ENCODE measurements at places on chromosomes 11 and 22.

DNA sequence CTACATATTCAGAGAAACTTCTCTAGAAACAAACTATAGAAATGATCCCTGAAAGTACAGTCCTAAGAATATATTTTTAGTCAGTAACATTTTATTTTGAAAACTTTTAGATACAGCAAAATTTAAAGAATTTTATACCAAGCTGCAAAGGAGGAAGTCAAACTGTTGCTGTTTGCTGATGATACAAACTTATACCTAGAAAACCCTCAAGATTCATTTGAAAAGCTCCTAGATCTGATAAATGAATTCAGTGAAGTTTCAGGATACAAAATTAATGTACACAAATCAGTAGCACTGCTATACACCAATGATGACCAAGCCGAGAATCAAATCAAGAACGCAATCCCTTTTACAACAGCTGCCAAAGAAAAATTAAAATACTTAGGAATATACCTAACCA lies 10.1 kb downstream of the ZBTB44 start:
- no peak for DNase-seq

- peak; percentile 72 for DNase-seq
These were observed 97.2 kb downstream of the TRAF6 start for GRCh38 chr11:36412781-36413383.

DNA sequence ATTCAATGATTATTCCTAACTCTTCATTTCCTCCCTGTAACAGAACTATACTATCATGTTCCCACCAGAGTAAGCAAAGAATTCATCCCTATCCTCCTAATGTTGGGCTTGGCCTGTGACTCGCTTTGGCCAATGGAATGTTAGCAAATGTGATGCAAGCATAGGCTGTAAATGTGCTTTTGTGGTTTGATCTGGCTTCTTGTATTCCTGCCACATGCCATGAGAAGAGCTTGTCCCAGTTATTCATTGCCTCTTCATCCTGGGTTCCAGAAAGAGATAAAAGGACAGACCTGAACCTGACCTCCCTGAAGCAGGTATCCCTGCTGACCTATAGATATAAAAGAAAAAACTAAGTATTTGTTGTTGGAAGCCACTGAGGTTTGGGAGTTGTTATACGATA lies 51.0 kb downstream of the SYTL2 start:
- DNase-seq: peak; percentile 77

GRCh38 chr11:103903621-103904323 lies 132.7 kb upstream of the DDI1 start:
- no peak for DNase-seq

- no peak for DNase-seq
These were observed 104.7 kb upstream of the PITPNB start for GRCh38 chr22:28023774-28024173.

DNA sequence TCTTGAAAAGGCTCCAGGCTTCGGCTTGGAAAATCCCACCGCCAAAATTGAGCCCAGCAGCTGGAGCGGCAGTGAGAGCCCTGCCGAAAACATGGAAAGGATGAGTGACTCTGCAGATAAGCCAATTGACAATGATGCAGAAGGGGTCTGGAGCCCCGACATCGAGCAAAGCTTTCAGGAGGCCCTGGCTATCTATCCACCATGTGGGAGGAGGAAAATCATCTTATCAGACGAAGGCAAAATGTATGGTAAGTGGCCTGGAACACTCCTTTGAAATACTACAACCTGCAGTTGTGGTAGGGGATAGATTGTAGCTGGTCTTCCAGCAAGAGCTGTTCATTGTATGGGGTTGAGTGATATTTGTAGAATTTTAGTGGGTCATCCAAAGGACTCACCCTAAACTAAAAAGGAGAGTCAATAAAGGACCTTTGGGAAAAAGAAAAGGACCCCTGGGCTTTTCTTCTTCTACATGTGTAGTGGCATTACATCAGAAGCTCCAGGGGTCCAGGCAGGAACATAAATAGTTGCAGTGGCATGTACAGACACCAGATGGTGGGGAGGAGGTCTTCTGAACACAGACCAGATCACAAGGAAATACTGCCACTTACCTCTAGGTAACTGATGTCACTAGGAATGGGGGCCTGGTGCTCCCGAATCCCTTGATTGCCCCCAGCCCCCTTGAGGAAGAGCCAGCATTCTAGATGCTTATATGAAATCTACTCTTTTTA lies 90.1 kb downstream of the TEAD1 start:
- DNase-seq: no peak

DNA sequence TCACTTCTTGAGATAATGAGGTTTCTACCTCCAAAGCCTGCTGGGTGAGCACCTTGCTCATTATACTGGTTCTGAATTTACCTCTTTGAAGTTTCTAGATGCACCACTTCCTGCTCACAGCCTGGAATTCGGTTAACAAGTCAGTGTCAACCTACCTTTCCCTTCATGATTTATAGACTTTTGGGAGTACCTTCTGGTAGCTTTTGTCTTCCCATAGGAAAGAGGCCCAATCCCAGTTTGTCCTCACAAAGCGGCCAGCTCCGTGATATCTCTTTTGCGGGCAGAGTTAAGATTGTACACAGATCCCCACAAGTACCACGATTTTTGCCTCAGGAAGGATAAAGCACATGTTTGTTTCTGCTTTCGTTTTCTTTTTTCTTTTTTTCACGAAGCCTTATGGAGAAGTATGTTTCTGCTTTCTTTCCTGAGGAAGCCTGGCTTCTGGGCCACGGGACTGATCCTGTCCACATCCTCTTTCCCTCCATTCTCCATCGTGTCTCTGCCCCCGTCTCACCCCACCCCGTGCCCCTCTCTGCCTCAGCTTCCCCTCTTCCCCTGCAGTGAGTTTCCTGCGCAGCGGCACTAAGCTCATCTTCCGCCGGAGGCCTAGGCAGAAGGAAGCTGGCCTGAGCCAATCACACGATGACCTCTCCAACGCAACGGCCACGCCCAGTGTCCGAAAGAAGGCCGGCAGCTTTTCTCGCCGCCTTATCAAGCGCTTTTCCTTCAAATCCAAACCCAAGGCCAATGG lies 5.7 kb upstream of the HINFP start:
- DNase-seq: no peak

DNA sequence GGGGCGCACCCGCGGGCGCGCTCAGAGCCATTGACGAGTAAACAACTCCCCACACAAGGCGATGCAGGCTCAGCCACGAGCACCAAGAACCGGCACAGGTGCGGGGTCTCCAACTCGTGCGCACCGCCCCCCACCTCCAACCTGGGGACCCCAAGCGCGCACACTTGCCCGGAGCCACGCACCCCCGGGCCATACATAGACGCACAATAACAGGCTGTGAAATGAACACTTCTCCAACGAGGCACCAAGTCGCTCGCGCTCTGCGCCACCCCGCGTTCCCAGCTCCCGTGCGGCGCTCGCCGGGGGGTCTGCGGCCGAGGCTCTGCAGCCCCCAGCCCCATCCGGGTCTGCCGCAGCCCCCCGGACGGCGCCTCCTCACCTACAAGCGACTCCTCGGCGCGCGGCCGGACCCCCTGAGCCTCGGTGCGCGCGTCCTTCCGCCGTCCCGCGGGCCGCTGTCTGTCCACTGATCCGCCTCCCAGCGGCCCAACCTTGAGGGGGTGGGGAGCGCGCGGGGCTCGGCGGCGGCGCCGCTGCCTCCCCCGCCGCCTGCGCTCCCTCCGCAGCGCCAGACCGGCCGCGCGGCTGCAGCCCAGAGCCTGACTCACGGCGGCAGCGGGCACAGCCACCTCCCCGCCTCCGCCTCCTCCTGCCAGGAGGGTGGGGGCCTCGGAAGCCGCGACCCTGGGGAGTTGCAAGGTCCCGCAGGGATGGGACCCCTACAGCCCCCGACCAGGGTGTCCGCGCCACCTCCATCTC lies 1.6 kb downstream of the IFITM10 start:
- DNase-seq: peak; percentile 77

DNA sequence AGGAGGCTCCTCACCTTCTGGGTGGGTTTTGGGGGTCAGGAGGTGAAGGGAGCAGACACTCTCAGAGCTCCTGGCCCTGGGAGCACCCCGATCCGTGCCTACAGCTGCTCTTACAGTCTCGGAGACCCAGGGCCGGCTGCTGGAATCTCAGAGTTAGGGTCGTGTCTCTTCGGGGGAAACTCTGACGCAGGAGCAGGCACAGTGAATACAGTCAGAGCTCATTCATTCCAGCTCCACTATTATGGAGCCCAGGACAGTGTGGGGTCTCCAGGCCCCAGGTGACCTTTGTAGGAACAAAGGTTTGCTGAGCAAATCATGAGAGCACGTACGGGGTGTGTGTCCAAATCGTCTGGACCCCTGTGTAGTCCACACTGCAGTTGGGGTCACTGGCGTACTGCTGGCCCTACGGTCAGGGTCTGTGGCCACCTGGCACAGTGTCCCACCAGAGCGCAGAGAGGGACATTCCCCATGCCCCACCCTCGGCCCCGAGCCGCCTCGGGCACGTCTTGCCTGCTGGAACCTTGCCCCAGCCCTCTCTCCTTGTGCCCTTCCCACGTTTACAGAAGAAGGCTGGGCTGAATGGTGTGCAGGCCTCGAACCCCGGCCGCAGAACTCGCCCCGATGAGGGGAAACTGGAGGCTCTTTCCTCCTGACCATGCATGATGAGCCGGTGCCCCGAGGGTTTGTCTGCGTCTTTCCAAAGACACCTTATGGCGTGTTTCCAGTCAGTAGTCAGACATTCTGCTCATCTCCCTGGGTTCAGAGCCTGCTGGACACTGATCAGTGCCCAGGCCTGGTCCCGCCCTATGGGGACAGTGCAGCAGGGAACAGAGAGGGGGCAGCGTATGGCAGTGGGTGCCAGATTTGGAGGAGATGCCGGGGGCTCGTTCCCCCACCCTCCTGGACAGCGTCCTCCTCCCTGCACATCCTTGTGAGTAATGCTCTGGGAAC lies 1166.6 kb downstream of the BRD1 start:
- no peak for DNase-seq

DNA sequence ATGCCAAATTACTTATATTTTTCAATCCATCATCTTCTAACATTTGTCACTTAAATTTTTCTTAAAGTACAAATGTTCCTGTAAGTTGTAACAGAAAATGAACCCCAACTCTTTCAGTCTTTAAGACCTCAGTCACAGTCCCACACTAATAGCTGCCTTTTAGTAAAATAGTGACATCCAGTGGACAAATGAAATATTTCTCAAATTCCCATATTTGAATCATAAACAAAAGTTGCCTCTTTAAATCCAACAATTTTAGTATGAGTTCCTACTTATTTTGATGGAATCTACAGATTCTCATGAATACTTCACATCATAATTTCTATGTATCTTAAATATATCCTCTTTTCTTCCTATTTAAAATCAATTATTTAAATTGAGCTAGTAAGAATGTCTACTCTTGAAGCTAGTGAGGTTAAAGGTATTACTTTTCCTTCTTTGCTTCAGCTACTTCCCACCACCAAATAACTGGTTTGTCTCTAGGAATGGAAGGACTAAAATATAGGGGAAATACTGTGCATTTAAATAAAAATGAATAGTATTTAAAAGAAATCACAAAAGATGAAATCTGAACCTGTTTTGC lies 9.2 kb downstream of the LIN7C start:
- DNase-seq: peak; percentile 35

DNA sequence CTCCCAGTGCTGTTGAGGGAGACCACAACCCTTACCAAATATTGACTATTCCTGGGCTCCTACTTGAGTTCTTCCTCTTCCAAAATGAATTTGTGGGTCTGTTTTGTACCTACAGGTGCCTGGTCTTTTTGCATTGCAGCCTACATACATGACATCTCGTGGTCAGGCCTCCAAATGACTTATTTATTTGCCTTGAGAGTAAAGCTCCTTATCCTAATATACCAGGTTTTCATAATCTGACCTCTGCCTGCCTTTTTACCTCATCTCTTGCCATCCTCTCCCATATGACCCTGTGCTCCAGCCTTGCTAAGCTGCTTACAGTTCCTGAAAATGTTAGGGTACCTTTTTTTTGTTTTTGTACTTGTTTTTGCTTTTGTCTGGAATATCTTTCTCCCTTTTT lies 130.4 kb downstream of the UVRAG start:
- no peak for DNase-seq

DNA sequence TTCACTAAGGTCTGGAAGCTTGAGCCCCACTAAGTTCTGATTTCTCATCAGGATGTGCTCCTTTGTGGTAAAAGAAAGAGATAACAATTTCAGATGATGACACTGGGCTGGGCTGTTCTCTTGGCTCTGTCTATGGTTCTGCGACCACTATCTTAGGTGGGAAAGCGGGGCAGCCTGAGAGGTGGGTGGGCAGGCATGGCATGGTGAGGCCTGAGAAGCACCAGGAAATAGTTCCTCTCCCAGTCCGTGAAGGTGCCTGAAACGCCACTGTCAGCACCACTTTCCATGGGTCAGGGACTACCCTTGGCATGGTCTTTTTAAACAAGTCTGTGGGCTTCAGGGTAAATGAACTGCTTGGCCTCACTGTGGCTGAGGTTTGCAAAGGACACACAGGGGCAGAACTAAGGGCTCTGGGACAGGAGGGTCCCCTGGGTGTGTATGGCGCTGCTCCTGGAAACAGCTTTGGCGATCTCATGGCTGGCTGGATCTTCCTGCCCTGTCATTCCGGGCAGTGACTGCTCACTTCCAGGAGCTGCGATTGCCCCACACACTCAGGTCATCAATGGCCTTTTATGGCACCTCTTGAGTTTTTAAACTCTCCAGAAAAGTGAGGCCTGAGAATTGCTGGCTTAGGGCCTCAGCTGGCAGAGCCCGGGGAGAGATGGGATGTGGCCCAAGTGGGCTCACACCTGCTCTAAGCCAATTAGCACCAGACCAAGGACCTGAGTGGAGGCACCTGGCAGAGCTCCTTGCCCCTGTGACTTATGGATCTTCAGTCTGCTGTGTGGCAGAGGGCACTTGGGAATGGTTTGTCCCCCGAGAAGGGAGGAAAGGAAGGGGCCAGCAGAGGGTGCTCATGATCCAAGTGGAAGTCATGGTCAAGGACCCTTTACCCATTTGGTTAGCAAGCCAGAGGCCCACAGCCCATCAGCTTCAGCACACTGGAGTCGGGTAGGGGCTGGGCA lies 55.6 kb upstream of the LYVE1 start:
- DNase-seq: no peak

Measured in astrocyte of the hippocampus (primary cell).